ENCODE measurements at places on chromosomes 3 and 15.
A peak's percentile ranks its signal among the peaks of the same experiment; 100 is the strongest.

GRCh38 chr15:77786956-77787355 lies 154.2 kb upstream of the LINGO1 start:
- no peak for DNase-seq

GRCh38 chr3:190414297-190414696 lies 26.3 kb downstream of the CLDN16 start:
- DNase-seq: no peak

GRCh38 chr15:59224474-59224873 lies 17.8 kb downstream of the LDHAL6B start:
- no peak for DNase-seq

DNA sequence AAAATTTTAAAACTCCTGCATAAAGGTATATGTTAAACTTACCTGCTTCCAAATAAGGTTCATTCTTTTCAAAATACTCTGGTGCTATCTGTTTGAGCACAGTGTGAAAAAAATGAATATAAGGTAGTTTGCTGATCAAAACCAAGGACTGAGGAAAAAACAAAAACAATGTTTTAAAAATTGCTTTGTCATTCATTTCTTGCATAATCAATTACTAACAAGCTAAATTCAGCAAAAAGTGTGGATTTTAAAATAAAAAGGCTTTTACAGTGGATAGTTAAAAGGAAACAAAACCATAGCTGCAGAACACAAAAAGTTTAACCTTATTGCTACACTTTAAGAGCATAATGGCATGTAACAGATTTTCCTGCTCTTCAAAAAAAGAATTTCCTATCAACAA lies 31.5 kb downstream of the DENND6A start:
- DNase-seq: no peak

DNA sequence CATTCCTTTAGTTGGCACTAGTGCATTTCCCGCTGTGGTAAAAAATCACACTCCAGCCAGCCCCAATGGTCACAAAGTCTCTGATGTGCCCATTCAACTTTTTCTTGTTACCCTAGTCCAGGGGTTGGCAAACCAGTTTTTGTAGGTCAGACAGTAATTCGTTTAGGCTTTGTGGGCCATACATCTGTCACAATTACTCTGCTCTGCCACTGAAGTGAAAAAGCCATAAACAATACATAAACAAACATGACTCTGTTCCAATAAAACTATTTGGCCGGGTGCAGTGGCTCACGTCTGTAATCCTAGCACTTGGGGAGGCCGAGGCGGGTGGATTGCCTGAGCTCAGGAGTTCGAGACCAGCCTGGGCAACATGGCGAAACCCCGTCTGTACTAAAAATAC lies 78.5 kb downstream of the POLR2M start:
- no peak for DNase-seq

DNA sequence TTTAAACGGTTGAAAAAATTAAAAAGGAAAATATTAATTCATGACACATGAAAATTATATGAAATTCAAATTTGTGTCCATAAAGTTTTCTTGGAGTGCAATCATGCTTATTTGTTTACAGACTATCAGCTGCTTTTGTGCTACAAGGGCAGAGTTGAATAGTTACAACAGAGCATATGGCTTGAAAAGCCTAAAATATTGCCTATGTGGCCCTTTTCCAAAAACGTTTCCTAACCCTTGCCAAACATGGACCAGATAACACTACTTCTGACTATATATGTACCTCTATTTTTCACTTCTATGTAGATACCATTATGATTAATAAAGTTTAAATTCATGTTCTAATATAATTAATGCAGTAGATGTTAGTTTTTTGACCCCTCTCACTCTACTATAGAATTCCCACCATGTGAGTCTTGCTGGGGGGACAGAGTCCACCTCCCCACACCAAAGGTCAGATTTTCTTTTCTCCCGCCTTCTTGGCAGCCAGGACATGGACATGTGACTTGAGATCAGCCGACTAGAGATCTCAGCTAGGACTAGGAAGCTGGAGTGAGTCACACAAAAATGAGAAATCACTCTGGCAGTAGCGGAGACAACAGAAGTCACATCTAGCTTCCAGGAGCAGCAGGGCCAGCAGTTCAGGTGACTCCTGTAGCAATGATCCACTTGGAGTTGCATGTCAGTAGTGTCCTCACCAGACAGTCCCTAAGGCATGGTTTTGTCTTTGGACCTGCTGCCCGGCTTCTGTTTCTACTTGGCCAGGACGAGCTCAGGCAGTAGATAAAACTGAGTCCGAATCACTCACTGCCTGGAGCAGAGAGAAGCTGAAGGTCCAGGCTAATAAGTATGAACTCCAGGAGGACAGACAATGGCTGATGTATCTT lies 22.4 kb downstream of the CIAO2A start:
- no peak for DNase-seq

GRCh38 chr3:155334914-155335723 lies 41.6 kb upstream of the STRIT1 start:
- no peak for DNase-seq

DNA sequence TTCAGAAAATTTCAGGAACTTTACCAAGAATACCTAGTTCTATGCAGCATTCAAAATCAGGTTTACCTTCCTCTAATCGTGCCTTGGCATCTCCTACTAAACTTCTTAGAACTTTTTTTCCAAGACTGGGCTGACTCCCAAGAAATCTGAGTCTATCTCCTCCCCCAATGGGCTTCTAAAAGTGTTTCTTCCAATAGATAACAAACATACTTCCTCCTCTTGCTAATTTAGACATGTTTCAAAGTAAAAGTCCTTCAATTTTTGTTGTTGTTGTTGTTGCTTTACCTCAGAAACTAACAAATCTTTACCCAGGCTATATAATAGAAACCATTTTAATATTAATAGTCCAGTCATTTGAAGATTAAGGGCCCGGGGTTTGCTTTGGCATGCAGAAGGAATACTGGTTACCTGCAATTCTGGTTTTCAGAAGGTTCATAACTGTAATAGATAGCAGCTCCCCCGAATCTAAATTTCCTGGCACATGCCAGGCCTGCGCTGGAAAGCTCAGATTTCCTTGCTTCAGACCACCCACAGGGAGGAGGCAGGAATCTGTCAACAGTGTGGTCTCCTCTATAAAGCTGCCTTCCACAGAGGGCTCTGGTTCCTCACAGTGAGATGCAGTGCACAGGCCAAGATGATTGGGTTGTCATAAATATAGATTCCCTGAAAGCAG lies 188.7 kb downstream of the THRB start:
- DNase-seq: no peak

DNA sequence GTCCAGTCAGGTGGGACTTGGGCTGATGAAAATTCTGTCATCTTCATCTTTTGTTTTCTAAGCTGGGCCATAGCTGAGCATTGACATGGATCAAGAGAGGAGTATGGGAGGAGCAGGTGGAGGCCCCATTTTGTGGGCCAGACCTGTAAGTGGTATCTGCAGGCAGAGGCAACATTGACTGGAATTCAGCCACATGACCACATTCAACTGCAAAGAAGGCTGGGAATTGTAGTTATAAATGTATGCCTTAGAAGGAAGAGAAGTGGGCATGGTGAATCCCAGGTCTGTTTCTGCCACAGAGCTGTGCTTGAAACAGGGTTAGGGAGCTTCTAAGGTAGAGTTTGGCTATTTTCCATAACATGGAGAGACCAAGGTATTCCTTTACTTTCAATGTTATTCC lies 11.4 kb downstream of the KCNAB1 start:
- no peak for DNase-seq

- no peak for DNase-seq
Observed at GRCh38 chr3:107370907-107371306, 6.3 kb upstream of the CCDC54 start.

DNA sequence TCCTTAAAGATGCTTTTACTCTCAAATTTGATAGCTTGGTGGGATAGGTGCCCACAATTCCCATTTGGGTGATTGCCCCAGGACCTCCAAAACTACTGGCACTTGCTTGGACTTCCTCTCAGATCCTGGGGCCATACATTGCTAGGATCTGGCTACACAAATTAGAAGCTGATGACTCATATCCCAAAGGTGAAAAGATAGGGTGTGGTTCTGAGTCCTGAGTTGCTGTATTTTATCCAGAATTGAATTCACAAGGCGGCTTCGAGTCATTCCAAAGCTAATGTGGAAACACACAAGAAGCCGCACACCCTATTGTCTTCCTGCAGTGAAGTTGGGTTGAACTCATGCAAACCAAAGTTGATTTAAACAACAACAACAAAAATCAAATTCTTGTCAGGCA lies 53.4 kb downstream of the DUT start:
- DNase-seq: no peak

GRCh38 chr3:143975554-143976152 lies 4.0 kb downstream of the DIPK2A start:
- DNase-seq: no peak

GRCh38 chr3:192303235-192303634 lies 424.1 kb downstream of the FGF12 start:
- DNase-seq: no peak

DNA sequence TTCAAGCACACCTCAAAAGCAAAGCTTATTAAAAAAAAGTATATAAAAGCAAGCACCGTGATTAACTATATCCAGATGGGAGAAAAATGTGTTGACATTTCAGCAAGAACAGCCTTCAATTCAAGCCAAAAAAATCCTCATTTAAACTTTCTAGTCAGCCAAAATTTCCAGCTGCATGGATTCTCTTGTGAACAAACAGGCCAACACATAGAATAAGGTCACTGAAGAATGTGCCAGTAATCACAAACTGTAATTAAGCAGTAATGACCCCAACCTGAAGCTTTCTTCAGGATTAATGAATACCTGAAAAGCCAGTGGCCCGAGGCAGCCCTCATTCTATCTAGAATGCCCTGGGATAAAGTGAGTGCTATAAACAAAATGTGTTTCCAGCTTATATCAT lies 130.7 kb upstream of the KCNMB2 start:
- no peak for DNase-seq

- no peak for DNase-seq
Observed at GRCh38 chr15:88681610-88682221, 42.9 kb downstream of the ISG20 start.

DNA sequence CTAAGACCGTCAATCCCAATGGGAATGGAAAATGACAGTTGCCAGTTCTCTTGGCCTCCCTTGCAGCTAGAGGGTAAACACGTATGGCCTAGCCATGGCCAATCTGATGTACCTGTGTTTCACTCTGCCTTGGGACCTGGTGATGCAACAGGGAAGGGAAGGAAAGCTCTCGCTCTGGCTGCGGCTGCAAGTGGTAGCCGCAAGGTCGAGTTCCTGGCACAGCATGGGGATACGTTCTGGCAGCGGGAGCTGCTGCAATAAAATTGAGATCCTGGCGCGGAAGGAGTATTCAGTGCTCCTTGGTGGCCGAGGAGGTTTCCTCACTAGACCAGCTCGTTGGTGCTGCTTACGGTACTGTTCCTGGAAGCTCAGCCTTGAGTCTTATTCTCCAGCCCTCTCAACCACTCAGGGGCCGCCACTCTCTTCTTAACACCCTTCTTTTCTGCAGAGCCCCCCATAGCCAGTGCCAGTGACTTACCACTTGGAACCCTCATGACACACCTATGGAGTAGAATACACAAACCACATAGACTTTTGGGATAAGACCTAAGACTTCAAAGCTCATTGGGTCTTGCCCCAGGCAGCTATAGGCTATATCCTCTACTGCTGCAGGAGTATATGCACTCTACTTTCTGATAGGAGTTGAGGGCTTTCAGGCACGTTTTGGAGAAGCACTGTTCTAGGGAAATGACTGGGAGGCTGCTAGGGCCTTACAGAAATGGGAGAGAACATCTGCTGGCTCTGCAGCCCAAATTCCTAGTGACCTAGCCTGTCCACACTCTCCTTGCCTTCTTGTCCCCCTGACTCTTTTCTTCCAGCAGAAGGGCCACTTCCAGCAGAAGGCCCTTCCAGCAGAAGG lies 2.7 kb downstream of the KY start:
- no peak for DNase-seq

DNA sequence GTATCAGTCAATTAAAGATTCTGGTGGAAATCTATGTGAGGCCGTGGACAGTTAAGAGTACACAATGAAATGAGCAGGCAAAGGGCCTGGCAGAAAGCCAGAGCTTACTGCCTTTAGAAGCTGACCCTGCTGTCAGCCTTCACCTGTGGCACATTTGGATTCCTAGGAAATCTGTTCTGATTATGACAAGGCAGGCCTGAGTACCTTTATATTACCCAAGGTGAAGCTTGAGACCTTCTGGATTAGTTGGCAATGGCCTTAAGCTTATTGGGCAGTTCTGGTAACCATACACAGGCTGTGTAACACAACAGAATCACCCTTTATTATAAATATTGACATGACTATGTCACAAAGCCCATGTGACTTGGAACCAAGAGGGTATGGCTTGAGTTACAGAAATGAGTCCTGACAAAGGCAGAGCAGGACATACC lies 43.2 kb downstream of the NBEAL2 start:
- no peak for DNase-seq

GRCh38 chr3:25604107-25604805 lies 60.5 kb downstream of the TOP2B start:
- DNase-seq: no peak

DNA sequence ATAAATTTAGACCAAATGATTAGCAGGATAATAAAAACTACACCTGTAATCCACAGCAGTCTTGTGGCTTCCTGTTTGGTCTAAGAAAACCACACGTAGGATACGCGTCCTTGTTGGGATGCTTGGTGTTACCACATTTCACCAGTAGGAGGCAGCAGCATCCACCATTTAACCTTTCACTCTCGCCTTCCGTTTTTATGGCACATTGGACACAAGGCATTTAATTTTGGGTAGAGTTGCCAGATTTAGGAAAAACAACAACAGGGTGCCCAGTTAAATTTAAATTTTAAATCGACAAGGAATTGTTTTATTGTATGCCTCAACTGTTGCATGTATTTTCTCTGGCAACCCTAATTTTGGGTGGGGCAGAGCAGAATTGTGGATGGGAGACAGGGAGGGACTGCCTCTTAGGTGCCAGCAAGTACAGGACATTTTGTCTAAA lies 6.3 kb downstream of the LRRC31 start:
- peak; percentile 53 for DNase-seq

GRCh38 chr3:167762296-167762695 lies 26.8 kb downstream of the SERPINI1 start:
- DNase-seq: no peak

DNA sequence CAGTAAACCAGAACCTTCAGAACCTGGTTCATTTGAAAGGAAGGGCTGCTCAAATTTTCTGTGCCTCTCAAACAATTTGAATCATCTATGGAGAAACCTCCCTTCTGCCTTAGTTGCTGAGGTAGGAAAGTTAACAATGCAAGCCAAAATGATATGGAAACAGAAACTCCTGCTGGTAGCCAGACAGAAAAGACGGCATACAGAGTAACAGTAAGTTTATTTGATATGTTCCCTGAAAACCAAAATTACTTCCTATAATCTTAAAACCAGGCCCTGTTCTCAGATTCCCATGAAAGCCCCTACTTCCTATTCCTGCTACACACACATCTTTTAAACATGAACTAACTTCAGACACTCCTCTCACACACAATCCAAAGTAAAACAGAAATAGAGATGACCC lies 86.2 kb downstream of the TBC1D5 start:
- no peak for DNase-seq

Measured in effector CD8-positive, alpha-beta T cell (primary cell).